ENCODE measurements at places on chromosomes 2 and 18.
A peak's percentile ranks its signal among the peaks of the same experiment; 100 is the strongest.

GRCh38 chr2:196464311-196464710 is 175.2 kb upstream of the CCDC150 start:
- DNase-seq = no peak

GRCh38 chr18:10449396-10449795 is 5.0 kb upstream of the APCDD1 start:
- DNase-seq = no peak

DNA sequence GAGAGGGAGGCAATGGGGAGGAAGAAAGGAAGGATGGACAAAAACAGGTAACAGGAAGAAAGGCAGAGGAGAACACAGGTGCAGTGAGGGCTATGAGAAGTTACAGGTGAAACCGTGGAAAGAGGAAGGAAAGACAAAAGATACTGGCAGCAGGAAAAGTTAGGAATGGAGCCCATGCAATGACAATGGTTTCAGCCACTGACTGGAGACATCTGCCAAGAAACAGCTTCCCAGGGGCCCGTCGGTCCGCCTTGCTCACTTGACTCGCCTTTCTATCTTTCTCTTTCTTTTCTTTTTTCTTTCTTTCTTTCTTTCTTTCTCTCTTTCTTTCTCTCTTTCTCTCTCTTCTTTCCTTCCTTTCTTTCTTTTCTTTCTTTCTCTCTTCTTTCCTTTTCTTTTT is 37.5 kb downstream of the ST8SIA5 start:
- DNase-seq = no peak

DNA sequence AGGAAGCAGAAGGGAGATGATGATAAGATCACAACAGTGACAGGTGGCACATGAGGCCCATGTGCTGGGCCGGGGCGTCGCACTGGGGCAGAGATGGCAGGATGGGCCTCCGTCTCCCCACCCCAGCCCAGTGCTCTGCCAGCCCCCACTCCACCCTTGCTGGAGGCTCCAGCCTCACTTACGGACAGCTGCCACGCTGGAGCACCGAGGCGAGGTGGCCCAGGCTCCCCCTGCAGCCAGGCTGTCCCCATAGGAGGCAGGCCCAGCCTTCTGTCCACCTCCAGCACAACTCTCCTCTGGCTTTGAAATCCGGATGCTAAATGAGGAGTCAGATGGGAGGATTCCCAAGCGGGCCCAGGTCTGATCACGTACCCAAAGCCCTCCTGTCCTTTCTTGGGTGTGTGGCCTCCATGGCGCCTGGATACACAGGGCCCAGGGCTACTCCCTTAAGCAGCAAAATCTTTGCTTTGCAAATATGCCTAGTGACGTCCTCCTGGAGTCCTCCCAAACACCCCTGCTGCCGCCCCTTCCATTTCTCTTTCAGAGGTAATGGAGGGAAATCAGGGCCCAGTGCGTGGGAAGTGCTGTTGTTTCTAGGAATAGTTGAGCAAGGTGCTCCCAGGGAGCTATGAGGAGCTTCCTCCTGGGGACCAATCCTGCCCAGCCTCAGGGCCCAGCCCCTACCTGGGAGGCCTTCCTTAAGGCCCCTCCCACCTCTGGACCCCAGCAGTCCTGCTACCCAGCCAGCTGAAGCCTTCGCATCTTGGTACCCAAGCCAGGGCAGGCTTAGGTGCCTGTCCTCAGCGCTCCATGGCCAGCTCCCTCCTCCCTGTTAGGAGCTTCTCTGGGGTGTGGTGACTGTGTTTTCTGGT is 170.4 kb upstream of the MYCN start:
- peak; percentile 47 for DNase-seq

- no peak for DNase-seq
These were observed 32.9 kb downstream of the HDLBP start for GRCh38 chr2:241282555-241282954.

GRCh38 chr18:60228609-60229595 is 143.7 kb downstream of the MC4R start:
- DNase-seq = no peak

- peak; percentile 14 for DNase-seq
These were observed 59.9 kb downstream of the PTPRM start for GRCh38 chr18:7626922-7627440.

DNA sequence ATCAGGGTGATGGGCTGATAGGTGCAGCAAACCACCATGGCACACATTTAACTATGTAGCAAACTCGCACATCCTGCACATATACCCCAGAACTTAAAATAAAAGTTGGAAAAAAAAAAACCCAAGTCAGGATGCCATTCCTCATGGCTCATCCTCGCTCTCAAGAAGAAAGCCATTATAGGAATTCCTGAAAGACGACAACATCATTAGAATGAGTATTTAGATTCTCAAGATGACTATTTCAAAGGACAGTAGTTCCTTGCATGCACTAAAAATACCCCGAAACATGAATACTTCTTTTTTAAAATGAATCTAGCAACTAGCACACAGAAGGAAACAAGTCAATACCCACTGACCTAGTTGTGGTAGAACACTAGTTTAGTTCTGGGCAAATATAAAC is 285.8 kb upstream of the REV1 start:
- no peak for DNase-seq

GRCh38 chr2:237697586-237698357 is 70.4 kb downstream of the LRRFIP1 start:
- DNase-seq = peak; percentile 67

GRCh38 chr2:26344581-26345282 is 1.2 kb upstream of the SELENOI start:
- peak; percentile 22 for DNase-seq

DNA sequence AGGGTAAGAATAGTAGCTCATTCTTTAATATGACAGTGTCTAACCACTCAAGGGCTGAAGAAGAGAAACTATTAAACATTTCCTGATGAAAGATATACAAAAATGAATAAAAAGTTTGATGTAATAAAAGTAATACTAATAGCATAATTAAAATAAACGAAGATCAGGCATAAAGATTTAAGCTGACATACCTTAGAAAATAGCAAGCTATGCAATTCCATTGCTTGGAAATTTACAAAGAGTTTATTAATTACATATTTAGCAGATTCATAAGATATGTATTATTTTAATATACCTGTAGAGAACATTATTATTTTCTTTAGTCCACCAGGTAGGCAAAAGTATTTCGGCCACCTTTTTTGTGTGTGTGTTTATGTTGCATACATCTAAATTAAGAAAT is 229.4 kb downstream of the GCA start:
- no peak for DNase-seq

- DNase-seq = no peak
These were observed 160.7 kb upstream of the SP5 start for GRCh38 chr2:170554278-170554955.

DNA sequence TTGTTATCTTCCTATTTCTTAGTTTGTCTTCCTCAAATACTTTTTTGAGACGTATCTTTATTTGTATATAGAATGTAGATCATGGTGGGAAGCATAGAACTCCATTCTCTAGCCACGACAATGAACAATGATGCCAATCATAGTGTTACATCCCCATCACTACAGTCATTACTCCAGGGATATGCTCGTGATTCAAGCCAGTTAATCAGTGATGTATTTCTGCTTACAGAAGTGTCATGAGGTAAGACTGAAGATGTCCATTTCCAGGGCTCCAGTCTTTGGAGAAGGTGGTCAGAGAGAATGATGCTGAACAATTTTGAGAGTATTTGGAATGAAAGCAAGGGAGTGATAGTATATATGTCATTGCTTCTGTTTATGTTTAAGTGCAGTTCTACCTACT is 777.2 kb upstream of the TMEFF2 start:
- DNase-seq = no peak

DNA sequence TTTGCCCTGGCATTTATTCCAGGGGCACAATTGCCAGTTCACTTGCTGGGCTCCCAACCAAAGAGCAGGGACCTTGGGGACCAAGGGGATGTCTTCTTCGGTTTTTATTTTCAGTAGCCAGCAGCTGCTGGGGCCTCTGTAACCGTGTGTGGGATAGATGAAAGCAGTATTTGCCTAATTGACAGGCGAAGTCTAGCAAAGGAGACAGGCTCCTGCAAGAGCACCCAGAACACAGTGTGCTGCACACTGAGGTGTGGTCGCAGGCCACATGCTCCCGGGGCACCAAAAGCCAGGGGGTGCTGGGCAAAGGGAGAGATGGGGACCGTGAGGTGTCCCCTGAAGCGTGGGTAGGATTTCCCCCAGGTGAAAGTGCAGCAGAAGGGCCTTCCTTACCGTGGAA is 5.3 kb downstream of the SAG start:
- no peak for DNase-seq

GRCh38 chr2:117323331-117323730 is 491.2 kb upstream of the DDX18 start:
- DNase-seq = no peak

DNA sequence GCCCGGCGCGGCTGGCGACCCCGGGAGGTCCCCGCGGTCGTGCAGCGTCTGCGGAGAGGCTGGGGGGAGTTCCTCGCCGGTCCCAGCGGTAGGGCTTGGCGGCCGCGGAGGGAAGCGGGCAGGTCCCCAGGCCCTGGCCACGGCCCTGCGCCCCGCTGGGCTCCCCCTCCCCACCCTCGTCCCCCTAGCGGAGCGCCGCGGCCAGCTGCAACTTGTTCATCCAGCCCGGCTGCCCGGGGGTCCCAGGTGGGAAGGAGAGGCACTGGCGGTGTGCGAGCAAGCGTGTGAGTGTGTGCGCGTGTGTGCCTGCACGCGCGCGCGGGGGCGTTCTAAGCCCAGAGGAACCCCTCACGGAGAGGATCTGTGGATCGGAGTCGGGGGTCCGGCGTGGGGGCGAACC is 1.3 kb downstream of the PTPRM start:
- DNase-seq = peak; percentile 68

DNA sequence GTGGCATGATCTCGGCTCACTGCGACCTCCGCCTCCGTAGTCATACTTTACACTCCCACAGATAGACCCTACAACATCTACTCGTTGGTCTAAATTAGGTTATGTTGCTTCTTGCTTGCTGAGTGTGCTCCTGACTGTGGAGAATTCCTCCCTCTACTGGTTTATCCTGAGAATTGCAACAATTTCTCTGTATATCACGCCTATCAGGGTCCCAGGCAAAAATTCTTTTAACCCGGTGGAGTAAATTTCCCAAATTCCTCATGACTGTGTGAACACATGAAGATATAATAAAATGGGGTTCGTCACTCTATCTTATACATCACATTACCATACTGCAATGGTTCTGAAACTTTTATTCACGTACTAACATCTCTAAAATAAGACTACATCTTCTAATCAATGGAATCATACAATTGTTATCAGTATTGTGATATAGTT is 156.7 kb downstream of the EVA1A start:
- peak; percentile 64 for DNase-seq

DNA sequence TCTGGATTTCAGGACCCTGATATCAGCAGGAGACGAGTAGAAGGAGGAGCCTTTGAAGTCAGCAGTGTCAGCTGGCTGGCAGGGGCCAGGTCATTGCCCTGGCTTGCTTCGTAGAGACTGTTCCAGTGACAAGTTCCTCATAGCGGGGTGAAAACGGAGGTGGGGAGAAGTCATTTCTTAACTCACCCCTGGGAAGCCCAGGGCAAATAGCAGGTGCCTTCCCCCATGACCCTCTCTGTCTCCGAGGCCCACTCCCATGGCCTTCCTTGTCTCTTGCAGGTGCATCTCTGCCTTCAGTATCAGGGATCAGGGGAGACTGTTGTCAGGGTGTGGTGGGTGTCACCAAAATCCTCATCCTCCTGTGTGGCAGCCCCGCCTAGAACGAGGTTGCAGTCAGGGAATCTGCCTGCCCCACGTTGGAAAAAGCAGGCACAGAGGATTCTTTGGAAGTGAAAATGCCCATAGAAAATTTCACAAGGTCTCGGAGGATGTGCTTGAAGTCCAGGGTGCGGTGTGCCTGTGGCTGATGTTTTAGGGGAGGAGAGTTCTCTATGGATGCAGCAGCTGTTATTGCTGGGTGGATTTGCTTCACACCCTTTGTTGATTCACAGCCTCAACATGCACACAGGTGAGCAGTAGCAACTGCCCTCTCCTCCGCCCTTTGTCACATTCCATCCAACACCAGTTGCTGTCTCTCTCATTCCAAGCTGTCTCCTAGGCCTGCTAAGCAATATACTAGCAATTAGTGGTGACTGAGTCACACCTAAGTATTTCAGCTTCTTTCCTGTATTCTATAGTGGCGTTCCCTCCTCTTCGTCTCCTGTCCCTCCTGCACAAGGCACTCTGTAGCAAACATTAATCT is 142.6 kb upstream of the FHL2 start:
- DNase-seq = no peak

DNA sequence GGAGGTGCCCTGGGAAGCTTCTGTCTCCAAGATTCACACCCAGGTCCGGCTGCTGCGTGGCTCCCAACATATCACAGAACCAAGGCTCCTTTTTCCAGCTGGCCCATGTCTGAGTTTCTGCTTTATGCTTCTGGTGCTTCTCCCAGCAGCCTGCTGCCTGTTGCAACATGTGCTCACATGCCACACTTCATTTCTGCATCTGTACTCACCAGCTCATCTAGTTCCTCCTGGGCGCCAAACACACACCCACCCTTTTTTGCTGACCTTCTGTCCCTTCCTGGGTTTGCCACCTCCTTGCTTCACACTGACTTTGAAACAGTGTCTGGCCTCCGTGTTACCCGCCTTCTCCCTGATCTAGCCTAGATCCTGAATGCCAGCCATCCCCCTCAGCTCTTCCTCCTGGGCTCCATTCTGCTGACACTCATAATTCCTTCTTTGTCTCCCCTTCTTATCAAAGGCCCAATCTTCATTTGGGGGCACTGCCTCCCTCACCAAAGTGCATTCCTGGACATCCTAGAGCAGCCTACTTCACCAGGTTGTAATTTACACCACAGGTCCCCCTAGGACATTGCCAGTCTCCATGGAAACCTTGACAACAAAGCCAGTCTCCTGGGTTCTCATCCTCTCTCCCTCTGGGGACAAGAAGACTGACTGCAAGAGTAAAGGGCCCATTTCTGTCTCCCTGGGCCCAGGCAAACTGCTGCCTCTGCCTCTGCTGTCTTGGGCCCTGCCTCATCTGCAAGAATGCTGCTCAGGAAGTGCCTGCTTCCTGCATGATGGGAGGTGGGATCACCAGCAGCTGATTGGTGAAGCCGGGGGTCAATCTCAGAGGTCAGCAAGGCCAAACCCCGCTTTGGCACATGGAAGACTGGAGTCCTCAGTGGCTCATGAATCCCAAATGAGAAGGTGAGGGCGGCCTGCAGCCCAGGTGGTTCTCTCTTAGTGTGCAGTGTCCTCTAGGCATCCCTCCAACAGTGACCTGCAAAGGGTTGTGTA is 13.9 kb upstream of the PROM2 start:
- no peak for DNase-seq

- DNase-seq = no peak
These were observed 96.0 kb upstream of the RAB12 start for GRCh38 chr18:8513249-8513648.

DNA sequence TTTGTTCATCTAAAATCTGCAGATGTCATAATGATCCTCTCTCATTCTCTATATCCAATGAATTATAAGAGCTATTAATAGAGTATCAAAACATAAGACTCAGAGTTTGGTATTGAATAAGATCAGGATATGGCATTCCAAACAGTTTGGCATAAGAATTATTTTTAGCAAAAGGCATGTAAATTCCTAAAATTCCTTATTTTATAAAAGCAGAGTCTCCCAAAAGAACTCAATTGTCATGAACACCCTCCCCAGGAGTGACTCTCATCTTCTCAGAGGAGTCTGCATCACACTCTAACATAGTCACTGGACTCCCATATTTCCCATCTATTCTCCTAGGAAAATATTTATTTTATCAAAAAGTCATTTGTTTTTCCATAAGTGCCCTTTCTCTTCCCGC is 1710.2 kb upstream of the SLC39A10 start:
- DNase-seq = no peak

Measured in common myeloid progenitor, CD34-positive (primary cell).